ENCODE measurements at places on chromosomes 16 and 17.

GRCh38 chr17:8799570-8800212 is 526 bp upstream of the MFSD6L start:
- no peak for DNase-seq

DNA sequence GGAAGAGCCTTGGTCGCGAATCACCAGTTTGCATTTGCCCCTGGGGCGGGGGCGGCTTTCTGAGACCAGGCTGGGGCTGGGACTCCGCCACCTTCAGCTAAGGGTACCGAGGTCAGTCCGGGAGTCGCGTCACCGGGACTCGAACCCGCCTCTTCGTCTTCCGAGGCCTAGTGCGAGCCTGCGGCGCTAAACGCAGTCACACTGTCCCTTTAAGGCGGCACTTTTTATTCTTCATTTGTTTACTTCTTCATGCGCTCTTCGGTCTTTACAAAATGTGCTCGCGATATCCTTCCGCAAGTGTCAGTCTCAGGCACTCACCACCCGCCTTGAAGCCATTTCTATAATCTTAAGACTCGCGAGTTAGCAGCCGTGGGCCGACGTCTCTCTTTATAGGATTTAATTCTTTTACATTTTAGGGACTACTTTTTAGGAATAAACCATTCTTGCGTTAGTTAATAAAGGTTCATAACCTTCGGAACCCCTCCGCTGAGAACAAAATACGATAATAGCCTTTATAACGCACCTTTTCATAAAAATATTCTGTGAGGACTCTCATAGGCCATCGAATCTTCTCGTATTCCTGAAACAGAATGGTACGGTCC is 593 bp upstream of the HEXIM1 start:
- DNase-seq: peak; percentile 71

DNA sequence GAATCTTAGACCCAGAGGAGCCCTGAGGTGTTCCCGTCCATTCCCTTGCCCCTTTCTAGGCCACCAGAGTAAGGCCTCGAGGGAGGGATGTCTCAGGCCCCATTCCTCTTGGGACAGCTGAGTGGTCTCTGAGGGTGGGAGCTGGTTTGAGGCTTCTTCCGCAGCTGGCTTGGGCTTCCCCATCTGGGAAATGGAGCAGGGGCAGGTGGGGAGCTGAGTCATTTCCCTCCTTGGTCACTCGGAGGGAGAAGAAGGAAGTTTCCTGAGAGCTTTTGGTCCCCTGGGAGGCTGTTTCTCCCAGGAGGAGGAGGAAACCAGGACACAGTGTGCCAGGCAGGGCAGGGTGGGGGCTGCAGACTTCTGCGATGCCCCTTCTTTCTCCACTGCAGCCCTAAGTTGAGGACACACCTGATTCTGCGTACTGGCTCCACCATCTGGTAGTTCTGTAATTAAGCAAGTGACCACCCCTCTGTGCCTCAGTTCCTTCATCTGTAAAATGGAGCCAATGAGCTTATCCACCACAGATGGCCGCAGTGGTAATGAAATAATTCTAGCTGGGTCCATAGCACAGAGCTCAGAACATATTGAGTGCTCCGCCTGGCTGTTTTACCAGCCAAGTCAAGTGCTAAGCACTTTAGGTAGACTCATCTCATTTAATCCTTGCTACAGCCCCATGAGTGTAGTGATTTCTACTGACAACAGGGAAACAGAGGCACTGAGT is 1.6 kb upstream of the KCNJ12 start:
- DNase-seq: no peak

- peak; percentile 89 for DNase-seq
Observed at GRCh38 chr17:42517516-42517915, 18.5 kb upstream of the NAGLU start.

DNA sequence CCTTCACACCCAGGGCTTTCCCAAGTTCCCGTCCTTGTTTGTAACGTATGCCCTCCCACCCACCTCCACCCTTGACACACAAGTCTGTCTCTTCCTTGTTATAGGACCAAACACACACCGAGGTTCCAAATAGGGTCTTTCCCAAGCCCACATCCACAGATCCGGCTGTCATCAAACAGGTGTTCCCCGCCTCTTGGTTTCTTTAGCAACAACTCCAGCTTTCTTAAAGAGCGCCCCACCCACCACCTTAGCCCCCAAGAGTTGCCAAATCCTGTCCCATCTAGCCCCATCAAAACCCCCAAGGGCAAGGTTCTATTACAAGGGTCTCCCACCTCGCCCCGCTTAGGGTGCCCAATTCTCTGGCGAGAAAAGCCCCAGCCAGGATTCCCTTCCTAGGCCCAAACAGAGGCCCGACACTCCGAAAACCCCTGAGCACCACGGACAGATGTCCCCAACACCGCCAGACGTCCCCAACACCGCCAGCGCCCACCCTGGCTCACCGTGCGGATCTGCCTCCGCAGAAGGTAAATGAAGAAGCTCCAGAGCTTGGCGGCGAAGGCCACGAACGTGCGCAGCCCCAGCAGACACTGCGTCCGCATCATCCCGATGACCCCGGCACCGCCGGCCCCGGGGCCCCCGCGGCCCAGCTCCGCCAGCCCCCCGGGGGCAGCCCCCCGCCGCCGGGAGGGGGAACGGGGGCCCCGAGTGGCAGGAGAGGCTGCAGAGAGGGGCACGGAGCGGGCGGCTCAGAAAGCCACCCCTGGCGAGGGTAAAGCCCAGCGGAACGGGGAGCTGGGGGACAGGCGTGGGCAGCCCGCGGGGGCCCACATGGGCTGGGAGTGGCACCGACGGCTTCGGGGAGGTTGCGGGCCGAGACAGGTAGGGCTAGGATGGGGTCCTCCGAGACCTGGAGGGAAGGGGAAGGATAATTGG is 573 bp downstream of the CTDNEP1 start:
- DNase-seq: no peak

GRCh38 chr16:67936880-67937605 is 393 bp upstream of the PSMB10 start:
- peak; percentile 90 for DNase-seq

GRCh38 chr16:164827-165538 is 795 bp upstream of the HBM start:
- no peak for DNase-seq

GRCh38 chr16:73172973-73173709 is 125.2 kb upstream of the ZFHX3 start:
- no peak for DNase-seq

GRCh38 chr17:76199469-76199868 is 40.8 kb downstream of the RNF157 start:
- no peak for DNase-seq

- DNase-seq: no peak
Observed at GRCh38 chr17:75459590-75460267, 3.3 kb downstream of the TMEM94 start.

- DNase-seq: no peak
Observed at GRCh38 chr17:50872710-50873424, 6.7 kb upstream of the TOB1 start.

DNA sequence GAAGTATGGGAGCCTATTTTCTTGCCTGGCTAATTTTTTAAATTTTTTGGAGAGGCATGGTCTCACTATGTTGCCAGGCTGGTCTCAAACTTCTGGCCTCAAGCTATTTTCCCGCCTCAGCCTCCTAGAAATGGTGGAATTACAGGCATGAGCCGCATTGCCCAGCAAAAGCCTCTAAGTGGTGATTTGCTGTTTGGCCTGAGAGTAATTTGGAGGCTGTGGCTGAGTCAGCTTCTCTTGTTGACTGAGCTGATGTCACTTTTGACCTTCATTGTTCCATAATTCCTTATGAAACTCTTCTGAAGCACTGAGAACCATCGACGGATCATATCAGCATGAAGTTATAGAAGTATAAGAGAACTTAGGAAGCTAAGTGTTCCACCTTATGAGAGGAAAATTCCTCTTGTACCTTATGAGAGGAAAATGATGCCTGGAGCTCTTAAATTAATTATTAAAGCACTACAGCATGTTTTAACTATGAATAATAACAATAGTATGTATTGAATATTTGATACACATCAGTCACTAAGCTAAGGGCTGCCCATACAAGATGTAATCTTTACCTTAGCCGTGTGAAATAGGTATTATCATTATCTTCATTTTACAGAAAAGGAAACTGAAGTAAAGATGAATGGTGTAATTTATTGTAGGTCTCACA is 220.8 kb upstream of the MON1B start:
- no peak for DNase-seq

GRCh38 chr17:63956296-63956920 is 16.3 kb downstream of the SCN4A start:
- no peak for DNase-seq

DNA sequence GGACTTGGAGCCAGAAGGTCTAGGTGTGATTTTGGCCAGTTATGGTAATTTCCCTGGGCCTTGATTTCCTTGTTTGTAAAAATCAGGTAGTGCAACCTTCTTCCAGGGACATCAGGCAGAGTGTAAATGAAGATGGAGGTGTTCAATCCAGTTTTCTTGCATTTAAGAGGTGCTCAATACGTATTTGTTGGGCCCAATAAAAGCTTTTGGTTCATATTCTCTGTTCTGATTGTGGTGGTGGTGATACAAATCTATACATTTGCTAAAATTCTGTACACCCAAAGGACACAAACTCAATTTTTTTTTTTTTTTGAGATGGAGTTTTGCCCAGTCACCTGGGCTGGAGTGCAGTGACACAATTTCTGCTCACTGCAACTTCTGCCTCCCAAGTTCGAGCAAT is 6.0 kb downstream of the CD79B start:
- no peak for DNase-seq

- no peak for DNase-seq
Observed at GRCh38 chr17:82226146-82226808, 2.6 kb upstream of the SLC16A3 start.

DNA sequence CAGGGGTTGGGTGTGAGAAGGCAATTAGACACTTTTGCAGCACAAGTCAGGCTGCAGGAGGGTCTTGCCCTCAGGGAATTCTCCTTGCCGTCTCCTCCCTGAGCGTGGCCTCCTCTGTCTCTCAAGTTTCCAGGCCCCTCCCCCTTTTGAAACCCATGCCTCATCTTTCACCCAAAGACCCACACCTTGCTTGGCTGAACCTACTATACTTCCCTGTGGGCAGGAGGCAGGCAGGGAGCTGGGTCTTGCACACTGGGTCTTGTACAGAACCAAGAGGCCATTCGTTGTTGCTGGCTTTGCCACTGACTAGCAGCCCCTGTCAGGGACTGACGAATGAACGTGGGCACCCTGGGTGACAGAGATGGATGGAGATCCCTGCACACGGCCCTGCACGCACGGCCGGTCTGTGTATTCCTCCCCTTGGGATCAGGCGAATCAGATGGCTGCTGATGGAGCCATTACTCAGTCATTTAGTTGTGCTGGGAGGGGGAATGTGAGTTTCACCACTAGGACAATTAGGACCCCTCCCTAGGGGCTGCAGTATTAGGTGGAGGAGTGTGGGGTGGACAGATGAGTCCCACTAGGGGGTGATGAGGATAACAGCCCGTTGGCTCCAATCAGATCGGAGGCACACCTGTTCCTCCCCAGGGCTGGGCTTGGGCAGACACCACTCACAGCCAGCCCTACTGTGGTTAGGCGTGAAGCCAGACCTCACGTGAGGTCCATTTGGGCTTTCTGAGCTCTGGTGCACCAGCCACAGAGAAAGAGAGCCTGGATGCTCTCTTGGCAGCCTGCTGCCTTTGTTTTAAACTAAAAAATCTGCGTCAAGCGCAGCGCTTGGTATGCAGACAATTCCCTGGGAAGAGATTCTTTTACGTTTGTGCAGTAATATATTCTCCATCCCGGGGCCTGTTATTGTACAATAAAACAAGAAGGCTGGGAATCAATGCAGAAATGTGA is 167.7 kb upstream of the WSCD1 start:
- DNase-seq: no peak

- peak; percentile 48 for DNase-seq
Observed at GRCh38 chr17:27631411-27631760, 398 bp downstream of the LGALS9 start.

- no peak for DNase-seq
Observed at GRCh38 chr17:33241390-33241789, 51.7 kb downstream of the ASIC2 start.

GRCh38 chr16:69834807-69835466 is 72.8 kb downstream of the WWP2 start:
- no peak for DNase-seq

DNA sequence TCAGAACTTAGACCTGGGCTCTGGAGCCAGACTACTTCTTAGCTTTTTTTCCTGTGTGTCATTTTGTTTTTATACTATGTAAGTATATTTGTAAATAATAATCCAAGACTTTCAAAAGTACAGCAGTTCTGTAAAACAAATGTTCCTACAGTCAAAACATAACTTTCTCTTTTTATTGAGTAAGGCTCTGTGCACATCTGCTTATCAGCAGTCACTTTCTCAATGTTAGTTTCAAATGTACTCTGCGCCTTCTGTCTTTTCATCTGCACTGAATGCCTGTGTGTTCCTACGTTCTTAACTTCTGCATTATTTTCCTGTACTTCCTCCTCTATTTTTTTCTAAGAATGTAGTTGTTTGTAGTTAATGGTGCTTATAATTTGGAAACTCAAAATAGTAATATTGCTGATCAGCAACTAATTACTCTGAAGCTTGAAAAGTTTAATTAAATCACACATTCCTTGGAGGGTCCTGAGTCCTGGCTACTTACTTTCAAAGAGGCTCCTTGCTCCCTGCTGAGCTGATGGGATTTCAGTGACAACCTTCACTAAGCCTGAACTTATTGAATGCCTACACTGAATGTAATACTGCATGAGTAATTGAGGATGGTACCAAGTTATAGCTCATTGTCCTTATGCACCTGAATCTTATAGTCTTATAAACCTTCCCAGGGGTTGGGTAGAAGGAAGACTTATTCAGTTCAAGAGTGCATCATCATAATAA is 329.9 kb downstream of the KCNJ2 start:
- no peak for DNase-seq

DNA sequence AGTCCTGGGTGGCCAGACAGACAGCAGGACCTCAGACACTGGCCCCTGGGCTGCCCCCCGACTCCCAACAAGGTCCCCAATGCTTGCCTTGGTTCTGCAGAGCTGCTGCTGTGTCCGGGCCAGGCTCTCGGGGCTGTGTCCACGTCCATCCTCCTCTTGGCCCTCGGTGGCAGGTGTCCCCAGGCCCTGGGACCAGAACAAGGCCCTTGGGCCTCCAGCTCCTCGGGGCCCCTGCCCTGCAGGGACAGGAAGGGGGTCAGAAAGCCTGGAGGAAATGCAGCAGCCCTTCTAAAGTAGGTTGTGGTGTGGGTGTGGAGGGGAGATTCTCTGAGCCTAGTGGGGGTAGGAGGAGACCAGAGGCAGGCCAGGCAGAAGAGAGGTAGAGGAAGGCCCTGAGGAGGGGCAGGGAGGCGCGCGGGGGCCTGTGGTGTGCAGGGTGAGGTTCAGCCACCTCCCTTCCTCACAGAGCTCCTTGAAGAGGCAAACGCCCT is 2.5 kb upstream of the AXIN1 start:
- DNase-seq: no peak

All from germinal center (tissue), 1 donor.